Amniotic stem cell (primary cell): ENCODE measurements at places on chromosomes 7 and 10.

DNA sequence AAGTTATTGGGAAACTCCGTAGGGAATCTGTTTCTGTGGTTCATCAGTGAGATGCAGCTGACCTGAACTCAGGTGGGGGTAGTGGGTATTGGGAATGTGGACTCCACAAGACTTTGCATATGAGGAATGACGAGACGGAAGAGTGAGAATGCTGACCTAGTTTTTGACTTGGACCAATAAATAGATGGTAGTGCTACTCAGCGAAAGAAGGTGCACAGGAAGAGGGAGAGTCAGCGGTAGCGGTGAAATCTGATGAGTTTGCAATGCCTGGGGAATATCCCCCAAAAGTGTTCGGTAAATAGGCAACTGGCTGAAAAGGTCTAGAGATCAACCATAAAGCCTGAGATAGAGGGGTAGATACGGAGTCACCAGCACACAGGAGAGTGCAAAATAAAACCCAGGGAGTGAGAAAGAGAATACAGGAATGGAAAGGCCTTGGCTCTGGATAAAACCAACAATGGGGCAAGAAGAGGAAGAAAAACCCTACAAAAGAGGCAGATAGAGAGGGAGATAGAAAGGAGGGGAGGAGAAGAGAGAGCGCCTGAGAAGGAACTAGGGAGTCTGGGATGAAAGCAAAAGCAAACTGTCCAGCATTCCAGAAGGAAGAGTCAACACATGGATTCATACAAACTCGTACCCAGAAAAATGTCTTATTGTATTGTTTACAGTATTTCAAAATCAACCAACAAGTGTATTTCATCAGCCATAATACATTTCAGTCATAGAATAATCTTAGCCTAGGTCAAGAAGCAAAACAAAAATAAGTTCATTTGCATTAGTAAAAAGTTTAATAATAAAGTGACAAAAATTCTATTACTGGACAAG, 5.4 kb downstream of the ARHGAP21 start:
- DNase-seq = peak; percentile 62

DNA sequence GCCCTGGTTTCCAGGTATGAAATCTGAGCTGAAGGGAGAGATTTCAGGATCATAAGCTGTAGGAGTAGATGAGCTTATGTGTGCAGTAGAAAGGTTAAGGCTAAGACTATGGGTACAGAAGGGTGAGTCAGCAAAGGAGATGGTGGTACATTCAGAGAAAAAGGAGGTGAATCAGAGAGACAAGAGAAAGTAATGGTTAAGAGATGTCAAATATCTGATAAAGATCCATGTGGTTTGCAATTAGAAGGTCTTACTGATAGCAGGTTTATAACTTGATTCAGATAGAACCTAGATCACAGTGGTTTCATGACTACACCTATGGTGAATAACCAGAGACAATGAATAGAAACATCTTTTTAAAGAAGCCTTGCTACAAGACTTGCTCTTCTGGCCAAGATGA, 4.5 kb upstream of the NPY start:
- DNase-seq = no peak

DNA sequence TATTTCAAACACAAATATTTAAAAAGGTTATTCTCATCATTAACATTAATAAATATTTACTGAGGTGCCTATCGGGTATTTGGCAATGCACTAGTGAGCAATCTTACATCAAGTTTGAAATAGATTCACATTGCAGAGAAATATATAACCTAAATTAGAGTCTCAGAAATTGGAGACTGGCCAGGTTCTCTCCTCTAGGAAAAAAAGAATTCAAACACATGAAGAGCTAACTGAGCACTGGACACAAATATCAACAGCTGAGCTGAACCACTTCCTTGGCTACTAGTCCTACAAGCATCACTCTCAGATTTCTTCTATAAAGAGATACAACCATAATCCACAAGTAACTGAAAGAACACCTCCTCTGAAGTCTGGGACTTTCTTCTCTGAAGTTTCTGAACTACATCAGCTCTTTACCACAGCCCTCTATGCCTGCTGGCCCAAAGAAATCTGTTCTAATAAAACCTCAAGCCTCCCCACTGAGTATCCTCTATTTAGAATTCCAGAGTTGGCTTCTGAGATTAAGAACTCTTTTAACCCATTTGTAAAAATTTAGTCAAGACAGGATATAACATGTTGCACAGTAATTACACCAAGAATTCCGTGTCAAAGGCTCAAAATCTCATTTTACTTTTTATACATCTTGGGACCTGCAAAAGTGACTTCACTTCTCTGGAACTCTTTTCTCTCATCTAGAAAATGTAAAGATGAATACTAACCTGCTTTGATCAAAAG, 45.2 kb downstream of the MTERF1 start:
- DNase-seq = no peak

GRCh38 chr7:114818501-114818900, 103.4 kb upstream of the MDFIC start:
- no peak for DNase-seq

GRCh38 chr10:35650894-35651293, 8.8 kb upstream of the FZD8 start:
- no peak for DNase-seq

DNA sequence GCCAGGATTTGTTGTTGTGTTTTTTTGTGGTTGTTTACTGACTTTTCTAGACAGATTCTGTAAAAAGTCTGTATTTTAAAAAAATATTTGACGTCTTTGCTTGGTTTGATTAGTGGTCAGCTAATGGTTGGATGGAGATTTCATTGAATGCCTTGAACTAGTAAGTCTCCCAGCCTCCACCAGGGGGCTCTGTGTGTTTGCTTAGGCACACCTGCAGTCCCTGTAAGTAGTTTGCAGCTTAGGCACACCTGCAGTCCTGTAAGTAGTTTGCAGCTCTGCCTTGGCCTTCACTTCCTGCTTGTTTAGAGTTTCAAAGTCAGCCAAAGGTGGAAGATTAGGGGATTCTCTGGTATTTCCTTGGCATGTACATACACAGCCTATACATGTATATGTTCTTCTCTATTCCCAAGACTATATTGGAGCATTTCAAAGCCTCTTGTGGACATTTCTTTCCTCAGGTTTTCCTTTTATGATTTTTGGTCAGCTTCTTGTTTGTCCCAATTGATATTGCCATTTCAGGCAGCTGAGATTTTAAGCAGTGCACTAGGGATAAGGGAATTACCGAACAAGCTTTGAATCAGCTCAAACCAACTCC, 101.6 kb downstream of the CCSER2 start:
- no peak for DNase-seq

DNA sequence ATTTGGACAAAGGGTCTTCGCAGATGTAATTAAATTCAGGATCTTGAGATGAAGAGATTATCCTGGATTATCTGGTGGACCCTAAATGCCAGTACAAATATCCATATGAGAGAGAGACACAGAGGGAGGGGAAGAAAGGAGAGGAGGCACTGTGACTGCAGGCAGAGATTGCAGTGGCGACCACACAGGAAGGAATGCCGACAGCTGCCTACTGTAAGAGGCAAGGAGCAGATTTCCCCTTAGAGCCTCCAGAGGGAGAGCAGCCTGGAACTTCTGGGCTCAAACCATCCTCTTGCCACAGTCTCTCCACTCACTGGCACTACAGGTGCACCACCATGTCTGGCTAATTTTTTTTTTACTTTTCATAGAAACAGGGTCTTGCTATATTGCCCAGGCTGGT, 152.3 kb downstream of the SDK1 start:
- DNase-seq = no peak

DNA sequence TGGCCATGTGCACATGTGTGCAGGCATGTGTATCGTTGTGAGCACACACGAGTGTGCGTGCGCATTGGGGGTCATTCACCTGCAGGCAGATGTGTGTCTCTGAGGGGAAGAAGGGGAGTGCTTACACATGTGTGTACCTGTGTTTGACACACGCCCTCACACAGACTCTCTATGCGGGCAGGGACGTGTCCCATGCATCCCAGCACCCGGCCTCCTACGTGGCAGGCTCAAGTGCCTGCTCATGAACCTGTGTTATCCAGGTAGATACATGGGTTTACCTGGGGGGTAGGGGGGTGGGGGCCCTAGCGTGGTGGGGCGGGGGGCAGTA, 18.6 kb downstream of the KCP start:
- DNase-seq = no peak

GRCh38 chr7:99843808-99844207, 16.0 kb downstream of the CYP3A43 start:
- DNase-seq = no peak

GRCh38 chr10:517872-518475, 171.5 kb downstream of the DIP2C start:
- DNase-seq = no peak

GRCh38 chr10:103543617-103544525, 50.4 kb downstream of the NEURL1 start:
- DNase-seq = no peak

DNA sequence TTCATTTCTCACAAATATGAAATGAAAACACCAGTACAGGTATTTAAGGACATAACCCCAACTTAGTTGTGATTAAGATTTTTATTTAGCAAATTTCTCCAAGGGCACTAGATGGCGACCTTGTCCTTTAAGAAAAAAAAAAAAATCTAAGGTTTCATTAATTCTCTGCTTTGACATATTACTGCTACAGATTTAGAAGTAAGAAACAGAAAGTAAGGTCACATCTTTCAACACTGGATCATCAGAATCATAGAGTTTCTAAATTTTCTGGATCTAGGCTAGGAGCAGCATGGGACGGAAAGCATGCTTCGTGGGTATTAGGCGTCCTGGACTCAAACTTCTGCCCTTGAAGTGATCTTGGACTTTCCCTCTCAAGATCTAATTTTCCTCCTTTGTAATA, 85.5 kb upstream of the PRKG1 start:
- DNase-seq = no peak

DNA sequence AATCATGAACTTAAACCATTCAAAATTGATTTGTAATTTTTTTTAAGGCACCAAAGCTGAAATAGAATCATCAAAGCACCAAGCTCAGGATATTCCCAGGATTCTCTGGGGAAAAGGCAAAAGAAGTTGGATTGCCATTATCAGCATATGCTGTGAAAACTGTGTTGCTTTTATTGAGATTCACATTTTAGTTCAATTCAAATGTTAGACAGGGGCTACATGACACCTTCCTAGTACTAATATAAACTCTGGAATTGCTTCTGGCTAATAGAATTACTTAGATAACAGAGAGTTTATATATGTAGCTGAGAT, 4.3 kb upstream of the NDST2 start:
- DNase-seq = no peak
